Stimulated activated CD8-positive, alpha-beta memory T cell treated with anti-CD3 and anti-CD28 coated beads, Interleukin-2, amount 100 ng/mL, for 1 hour (primary cell): ENCODE measurements at places on chromosomes 4 and X.

DNA sequence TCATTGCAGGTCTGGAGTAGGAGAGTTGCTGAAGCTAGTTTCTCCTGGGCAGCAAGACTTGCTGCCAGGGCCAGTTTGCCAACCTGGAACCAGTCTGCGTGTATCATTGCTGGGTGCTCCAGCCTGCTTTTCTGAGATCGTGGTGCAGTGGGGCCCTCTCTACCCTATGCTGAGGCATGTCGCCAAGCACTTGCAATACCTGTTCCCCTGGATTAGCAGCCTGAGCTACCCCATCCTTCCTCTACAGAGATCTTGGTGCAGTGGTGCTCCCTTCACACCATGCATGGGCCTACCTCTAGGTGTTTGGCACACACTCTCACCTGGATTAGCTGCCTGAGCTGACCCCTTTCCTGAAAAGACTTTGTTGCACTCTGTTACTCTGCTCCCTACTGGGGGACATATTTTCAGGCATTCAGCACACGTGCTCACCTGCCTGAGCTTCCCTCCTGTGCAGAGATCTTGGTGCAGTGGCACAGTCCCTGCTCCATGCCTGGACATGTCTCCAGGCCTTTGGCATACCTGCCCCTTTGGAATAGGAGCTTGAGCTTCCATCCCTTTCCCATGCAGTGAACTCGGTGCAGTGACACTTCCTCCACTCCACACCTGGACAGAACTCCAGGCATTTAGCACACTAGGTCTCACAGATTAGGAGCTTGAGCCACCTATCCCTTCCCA lies 133.7 kb upstream of the CXCL13 start:
- DNase-seq = no peak

GRCh38 chr4:107850438-107850837 lies 25.7 kb downstream of the SGMS2 start:
- no peak for DNase-seq

DNA sequence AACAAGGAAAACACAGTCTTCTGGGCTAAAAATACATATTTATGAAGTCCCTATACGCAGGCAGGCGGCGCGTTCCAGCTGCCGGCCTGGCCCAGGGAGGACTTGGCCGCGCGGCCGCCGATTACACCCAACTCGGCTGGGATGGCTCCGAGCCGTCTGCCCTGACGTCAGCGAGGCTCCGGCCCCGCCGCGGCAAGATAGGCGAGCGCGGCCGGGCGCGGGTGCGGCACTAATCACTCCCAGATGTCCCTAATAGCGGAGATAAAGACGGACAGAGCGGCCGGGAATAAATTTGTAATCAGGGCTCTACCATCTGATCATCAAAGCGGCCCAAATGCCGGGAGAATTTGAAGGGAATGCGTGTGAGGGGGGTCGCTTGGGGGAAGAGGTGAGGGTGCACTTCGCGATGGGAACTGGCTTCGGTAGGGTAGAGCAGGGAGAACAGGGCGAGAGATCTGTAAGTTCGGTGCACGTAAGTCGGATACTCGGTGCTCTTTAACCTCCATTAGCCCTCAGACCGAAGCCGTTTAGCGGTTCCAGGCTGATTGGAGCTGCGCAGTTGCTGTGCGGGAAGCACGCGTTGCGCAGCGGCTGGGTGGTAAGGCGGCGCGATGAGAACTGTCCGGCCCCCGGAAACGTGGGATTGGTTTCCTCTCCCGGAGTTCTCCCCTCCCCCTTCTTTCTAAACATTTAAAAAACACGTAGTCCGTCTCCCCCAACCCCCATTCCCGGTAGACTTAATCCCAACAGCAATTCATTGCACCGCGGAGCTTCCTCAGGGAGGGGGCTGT lies 7.7 kb downstream of the HAND2 start:
- DNase-seq = no peak

GRCh38 chr4:140252141-140252741 lies 98.3 kb upstream of the MAML3 start:
- DNase-seq = no peak

- no peak for DNase-seq
Observed at GRCh38 chrX:119177278-119177677, 49.7 kb upstream of the KIAA1210 start.

DNA sequence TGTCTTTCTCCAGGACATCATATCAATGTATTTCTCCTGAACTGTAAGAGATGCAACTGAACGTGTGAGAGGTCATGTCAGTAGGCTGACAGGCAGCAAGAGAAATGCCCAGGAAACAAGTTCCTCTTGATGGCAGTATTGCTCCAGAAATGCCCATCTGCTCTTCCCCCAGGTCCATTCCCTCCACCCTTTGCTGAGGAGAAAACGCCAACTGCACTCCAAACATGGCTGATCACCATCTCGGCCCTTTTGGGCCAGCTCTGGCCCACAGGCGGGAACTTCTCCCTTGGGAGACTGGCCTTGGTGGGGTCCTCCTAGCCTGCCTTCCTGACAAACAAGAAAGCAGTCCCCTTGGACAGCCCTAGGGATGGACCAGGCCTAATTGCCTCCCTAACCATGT lies 276.5 kb upstream of the AGTR2 start:
- no peak for DNase-seq

DNA sequence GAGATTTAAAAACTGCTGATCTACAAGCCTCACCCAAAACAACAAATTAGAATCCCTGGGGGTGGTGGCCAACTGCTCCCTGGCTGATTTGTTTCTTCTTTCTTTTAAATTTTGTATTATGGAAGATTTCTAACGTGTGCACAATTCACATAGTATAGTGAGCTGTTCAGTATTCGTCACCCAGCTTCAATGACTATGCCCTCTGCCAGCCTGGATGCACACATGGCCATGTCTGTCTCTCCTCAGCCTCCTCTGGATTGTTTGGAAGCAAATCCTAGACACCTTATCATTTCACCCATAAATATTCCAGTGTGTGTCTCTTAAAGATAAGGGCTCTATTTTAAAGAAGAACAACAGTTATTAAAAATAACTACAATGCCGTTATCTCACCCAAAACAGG lies 61.9 kb downstream of the PDGFRA start:
- no peak for DNase-seq

GRCh38 chrX:13966071-13966792 lies 63.5 kb downstream of the GEMIN8 start:
- no peak for DNase-seq

GRCh38 chrX:49075347-49075746 lies 1.5 kb upstream of the PRAF2 start:
- DNase-seq = no peak

- no peak for DNase-seq
Observed at GRCh38 chrX:153865685-153866084, 20.3 kb downstream of the L1CAM start.

DNA sequence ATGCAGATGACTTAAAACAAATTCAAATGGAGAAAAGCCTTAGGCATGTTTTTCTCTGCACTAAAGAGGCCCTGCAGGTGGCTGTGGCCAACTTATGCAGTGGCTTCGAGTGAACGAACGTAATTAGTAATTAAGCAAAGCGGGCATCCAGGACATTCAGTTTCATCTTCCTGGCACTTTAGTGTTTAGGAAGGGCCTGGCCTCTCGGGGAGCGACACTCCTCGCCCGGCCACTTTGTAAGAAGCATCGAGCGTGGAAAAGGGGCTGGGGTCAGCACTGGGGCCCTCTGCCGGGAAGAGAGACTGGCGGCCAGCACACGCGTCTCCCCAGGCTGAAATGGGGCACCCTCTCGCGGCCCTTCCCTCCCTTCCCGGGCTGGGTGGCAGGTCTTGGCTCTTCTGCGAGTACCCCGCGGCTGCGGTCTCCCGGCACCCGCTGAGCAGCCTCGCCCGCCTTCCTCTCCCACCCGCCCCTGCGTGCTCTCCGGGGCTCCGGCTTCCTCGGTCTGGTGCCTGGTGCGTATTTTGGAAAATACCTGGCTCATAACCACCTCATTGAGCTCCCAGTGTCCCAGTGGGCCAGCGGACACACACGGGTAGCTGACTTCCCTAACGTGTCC lies 677 bp upstream of the CYP4V2 start:
- no peak for DNase-seq

- no peak for DNase-seq
Observed at GRCh38 chr4:5366421-5366820, 315.1 kb downstream of the STK32B start.

- no peak for DNase-seq
Observed at GRCh38 chrX:41332005-41332404, 2.0 kb upstream of the DDX3X start.

GRCh38 chr4:84051089-84051488 lies 448.0 kb downstream of the NKX6-1 start:
- no peak for DNase-seq

- no peak for DNase-seq
Observed at GRCh38 chrX:152918707-152919106, 20.8 kb downstream of the ZNF185 start.

- no peak for DNase-seq
Observed at GRCh38 chrX:41491267-41492004, 44.3 kb downstream of the NYX start.

GRCh38 chr4:84263415-84263814 lies 235.7 kb downstream of the NKX6-1 start:
- DNase-seq = no peak

GRCh38 chr4:6769233-6769988 lies 13.1 kb upstream of the KIAA0232 start:
- no peak for DNase-seq

DNA sequence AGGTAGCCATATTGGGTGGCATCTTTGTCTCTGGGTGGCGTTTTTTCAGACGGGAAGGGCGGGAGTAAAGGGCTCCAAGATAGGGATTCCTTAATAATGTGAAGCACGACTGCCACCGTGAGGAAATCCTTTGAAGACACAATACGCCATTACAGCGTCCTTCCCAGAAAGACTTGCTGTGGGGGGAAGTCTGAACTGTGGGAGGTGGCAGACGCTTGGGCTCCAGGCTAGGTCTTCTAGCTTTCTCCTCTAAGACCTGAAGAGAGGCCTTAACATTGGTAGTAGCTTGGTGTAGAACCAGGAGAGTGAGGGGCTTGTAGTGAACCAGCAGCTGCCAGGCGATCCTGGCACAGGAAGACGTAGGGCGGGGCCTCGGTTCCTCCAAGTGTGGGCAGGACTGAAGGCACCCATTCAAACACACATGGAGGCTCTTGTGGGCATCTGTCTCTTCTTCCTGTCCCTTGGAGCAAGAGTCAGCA lies 197.3 kb downstream of the OR13H1 start:
- DNase-seq = no peak

DNA sequence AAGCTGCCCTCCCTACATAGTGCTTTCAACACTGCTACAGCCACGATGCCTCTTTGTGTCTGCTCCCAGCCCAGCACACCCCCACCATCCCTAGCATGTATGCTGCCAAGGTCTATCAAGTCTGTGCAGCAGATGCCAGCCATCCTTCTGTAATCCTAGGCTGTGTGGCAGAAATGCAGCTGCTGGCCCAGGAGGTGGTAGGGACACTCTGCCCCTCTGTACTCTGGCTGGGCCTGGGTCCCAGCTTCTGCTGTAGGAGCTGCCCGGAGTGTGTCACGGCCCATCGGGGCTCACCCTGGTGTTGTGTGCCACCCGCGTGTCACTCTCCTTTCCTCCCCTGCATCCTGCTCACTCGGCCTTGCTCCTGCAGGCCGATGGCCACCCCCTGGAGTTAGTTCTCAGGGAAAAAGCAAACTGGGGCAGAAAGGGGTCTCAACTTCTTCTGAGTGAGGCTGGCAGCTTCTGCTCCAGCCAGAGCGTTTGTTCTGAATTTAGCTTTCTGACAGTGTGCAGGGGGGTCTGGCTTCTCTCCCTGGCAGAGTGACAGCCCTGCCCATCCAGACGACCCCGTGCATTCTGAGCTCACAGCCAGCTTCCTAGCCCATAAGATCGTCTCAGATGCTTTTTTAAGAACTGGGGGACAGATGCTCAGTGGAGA lies 22.7 kb downstream of the PSAPL1 start:
- no peak for DNase-seq

DNA sequence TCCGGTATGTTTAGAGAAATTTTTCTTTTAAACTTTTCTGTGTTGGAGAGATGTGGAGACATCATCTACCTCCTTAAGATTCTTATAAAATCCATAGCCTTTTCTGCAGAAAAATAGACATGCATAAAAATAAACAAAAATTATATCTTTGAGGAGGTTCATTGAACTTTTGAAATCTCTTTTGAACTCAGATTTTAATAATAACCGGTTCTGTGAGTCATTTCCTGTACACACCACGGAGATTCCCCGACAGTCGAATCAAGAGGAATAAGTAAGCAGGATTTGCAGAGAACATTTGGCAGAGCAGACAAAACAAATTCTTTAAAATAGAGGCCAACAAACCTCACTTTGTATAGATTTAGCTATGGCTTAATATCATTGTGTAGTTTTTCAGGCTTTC lies 918.7 kb upstream of the POU3F4 start:
- DNase-seq = no peak

GRCh38 chr4:165972747-165973146 lies 99.7 kb downstream of the TLL1 start:
- no peak for DNase-seq

DNA sequence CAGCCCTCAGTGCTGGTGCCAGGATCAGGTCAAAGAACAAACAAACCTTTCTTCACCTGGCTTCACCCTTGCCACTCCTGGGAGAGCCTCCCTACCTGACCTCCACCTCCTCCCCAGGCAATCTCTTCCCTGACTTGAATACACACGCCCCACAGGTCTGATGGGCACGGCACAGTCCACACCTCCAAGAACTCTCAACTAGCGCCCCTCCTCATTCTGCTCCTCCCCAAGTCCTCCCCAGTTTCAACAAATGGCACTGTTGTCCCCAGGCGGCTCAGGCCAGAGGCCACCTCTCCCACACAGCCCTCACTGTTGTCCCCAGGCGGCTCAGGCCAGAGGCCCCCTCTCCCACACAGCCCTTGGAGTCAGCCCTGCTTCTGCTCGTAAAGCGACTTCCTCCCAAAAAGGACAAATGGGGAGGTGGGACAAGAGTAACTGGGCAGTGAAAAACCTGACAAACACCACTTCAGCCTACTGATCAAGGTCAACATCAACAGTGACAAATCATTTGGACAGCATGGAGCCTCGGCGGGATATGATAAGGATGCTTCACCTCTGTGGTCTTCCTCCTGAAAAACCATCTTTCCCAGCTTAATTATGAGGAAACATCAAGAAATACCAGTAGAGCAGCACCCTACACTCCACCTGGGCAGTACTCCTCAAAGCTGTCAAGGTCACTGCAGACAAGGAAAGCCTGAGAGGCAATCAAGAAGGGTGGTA lies 2.9 kb downstream of the LETM1 start:
- no peak for DNase-seq

- no peak for DNase-seq
Observed at GRCh38 chr4:165388756-165389155, 9.9 kb downstream of the CPE start.

GRCh38 chr4:163895378-163896005 lies 401.0 kb downstream of the TMA16 start:
- no peak for DNase-seq

- DNase-seq = no peak
Observed at GRCh38 chr4:119587796-119588195, 40.8 kb downstream of the PDE5A start.

DNA sequence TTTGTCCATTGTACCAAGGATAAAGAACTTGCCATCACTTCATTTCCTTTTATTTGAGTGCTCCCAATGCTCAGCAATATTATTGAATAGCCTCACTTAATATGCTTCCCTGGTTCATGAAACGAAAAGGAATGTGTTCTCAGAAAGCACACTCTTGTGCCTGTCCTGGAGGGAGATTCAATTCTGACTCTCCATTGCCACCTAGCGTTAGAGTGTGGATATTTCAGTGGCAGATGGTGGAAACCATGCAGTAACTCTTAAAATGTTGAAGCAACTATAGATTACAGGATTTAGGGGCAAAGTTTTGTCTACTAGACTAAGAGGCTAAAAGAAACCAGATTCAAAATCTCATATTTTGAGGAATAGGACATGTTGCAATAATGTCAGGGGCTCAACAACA lies 36.0 kb downstream of the GAB3 start:
- DNase-seq = no peak

- DNase-seq = no peak
Observed at GRCh38 chr4:172573899-172574298, 594.7 kb upstream of the GALNT7 start.

- no peak for DNase-seq
Observed at GRCh38 chrX:55640854-55641253, 17.7 kb downstream of the FOXR2 start.
